Left renal cortex interstitium (tissue), 4 donors: ENCODE measurements at places on chromosomes 1 and 21. TPM values are rescaled to one million over a fixed set of nuclear protein-coding genes. Genes with fewer than 3 reads are reported as not detected.

DNA sequence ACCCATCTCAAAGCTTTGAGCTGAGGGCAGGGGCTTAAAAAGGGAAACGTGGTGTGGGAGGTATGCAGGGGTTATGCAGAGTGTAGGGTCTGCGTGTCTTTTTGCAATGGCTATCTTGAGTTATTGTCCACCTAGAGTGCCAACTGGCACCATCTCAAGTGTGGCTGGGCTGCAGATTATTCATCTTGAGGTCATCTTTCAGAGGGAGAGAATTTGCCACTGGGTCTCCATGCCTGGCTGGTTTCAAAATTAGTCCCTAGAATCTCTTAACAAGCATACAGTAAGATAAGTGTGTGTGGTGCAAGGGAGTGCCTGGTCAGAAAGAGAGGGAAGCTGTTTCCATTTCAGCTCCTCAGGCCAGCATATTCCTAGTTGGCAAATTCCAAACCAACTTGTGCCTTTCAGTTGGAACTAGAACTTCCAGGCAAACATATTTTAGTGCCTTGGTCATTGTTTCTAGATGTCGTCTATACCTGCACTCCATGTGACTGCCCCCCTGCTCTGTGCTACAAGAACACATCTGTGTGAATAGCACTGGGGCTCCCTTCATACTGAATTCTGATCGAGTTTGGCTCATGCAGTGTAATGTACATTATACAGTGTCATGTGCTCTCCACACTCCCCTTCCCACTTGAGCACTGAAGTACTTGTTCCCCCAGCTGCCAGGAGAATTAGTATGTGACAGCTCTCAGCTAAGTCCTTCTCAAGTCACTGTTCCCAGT is 5.0 kb upstream of the OR2T8 start:
- DNase-seq = no peak

DNA sequence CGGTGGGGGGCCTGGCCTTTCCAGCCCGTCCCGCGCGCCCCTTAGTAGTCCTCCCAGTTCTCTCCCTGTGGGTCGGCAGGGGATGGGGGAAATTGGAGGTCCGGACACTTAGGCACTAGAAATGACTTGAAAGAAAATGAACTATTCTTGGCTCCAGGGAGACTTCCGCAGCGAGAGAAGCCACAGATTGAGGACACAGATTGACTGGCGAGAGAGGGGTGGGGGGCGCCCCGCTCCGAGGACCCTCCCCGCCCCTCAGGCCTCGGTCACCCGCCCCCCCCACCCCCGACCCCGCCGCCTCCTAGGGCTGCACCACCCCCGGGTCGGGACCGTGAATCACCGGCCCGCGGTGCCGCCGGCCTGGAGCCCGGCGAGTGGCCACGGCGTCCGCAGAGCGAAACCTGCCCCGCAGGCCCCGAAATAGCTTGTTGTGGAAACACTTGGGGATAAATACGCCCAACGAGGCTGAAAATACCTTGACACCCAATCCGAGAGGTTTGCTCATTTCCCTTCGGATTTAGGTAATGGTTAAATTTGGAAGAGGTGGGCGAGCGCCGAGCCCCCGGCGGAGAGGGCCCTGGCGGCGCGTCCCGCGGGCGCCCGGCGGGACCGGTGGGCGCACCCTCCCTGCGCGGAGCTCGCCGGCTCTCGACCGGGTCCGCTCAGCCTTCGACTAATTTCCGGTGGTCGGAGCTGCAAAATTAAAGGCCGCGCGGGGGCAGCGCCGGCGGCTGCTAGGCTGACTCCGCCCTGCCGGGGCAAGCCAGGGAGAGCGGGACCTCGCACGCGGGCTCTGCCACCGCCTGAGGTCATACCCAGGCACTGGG is at the start of gene GFI1:
Gene GFI1, minus strand, starts transcription at position 675 of the 827 bp plus-strand sequence. CDS start 3,438 bp downstream, outside the sequence.
- peak; percentile 25 for DNase-seq

PLA2G2D gene
- polyA plus RNA-seq = 0.06 TPM

DNA sequence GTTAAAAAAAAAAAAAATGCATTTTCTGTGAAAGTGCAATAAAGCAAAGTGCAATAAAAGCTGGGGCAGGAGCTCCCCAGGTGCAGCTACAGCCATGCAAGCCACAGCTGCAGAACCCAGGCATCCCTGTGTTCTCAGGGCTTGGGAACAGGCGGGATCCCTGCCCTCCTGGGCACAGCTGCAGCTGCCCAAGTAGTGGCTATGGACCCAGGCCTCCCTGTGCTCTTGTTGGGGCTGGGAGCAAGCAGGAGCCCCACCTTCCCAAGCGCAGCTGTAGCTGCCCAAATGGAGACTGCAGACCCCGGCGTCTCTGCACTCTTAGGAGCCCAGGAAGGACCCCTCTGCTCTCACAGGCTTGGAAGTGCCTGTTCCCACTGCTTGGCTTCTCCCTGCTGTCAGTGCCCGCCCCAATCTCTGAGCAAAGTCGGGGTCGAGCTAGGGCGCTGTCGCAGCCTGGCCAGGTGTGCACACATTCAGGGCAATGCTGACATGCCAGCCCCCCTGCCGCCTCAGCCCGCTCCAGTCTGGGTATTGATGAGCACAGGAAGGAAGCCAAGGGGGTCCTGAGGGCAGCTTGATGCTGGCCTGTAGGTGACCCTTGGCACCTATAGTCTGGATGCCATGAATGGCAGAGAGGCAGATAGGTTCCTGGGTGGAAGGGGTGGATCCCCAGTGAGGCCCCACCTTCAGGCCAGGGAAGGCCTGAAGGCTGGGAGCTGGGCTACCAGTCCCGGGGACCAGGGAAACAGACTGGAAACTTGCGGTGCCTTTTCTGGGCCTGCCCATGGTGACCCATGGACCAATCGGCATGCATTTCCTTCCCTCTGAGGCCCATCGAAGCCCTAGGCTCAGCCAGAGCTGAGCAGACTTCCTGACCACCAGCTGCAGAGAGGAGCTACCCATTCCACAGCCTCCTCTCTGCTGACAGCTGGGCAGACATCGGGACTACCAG is 58.6 kb downstream of the RRAGC start:
- DNase-seq = no peak

NMNAT1 gene
- 23.4 TPM for polyA plus RNA-seq

GRCh38 chr1:184326278-184326677 is 60.6 kb upstream of the C1orf21 start:
- no peak for DNase-seq

MANEAL gene
- 5.5 TPM for polyA plus RNA-seq

DNA sequence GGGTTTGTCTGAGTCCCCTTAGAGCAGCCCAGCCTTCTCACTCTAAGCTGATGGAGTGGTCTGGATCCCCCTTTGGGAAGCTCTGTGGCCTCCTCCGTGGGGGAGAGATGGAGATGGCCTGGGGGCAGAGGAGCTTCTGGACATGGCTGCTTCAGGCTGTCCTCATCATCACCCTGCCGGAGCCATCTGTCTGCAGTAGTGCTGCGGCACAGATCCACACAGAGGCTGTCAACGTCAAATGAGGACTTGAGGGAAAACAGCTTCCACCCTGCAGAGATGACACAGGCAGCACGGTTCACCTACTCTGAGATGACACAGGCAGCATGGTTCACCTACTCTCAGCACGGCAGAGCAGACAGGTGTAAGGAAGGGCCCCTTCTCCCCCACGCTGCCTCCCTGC is 134.3 kb downstream of the IGSF21 start:
- DNase-seq = no peak

DNA sequence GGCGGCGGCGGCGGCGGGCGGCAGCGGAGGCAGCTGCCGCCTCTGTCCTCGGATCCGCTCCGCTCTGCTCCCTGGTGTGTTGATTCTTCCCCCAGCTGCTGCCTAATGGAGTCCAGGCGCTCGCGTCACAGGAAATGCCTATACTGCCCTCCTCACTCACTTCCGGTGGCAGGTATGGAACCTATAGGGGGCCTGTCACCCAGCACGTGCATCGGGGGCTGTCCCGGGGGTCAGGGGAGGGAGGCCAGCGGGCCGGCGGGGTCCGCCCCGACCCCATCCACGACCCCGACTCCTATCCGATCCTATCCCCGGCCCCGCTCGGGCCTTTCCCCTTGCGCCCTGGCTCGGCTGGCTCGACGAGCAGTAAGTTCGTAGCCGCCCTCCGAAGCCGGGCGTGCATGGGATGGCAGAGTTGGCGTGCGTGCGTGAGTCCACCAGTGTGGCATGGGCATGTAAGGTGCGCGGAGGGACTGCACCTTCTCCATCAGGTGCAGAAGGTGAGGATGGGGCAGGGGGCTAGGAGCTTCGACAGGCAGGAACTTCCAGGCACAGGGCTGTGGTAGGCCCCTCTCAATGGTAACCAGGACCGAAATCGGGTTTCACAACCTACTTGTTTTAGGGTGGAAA is at the start of gene WDR26:
Gene WDR26, minus strand, starts transcription at position 107 of the 627 bp plus-strand sequence.
- no peak for DNase-seq

GRCh38 chr1:162011337-162012012 is 12.2 kb downstream of the OLFML2B start:
- DNase-seq = no peak

DNA sequence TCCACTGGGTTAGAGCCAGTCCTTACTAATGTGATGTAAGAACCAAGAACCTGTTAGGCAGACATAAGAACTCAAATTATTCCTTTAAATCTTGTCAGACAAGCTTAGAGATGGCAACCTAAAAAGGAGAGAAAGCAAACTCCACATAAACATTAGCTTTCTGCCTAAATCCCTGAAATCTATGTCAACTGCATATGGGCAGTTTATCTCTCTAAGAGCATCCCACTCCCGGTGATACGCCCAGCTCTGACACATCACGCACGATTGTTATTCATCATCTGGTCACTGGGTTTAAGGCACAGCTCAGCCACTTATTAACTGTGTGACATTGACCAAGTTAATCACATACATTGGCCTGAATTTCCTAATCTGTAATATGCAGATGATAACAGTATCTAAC is 323.7 kb downstream of the HHIPL2 start:
- DNase-seq = no peak

GRCh38 chr1:55378582-55378981 is 163.4 kb upstream of the USP24 start:
- no peak for DNase-seq

DNA sequence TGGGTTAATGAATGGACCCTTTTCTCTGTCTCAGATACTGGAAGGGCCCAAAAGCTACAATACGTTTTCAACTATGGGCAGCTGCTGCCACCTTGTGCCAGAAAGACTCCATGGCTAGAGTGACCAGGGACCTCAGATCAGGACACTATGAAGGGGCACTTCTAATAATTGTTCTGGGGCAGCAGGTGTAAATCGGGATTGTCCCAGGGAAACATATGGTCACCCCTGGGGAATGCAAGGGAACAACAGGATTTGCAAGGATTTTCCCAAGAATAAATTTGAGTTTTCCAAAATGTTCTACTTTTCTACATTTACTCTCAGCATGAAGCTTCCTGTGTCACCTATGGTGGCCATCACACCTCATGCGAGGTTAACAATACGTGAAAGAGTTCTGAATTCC is 12.0 kb upstream of the FCAMR start:
- peak; percentile 28 for DNase-seq

DIO1 gene
- 10.3 TPM for polyA plus RNA-seq

DNA sequence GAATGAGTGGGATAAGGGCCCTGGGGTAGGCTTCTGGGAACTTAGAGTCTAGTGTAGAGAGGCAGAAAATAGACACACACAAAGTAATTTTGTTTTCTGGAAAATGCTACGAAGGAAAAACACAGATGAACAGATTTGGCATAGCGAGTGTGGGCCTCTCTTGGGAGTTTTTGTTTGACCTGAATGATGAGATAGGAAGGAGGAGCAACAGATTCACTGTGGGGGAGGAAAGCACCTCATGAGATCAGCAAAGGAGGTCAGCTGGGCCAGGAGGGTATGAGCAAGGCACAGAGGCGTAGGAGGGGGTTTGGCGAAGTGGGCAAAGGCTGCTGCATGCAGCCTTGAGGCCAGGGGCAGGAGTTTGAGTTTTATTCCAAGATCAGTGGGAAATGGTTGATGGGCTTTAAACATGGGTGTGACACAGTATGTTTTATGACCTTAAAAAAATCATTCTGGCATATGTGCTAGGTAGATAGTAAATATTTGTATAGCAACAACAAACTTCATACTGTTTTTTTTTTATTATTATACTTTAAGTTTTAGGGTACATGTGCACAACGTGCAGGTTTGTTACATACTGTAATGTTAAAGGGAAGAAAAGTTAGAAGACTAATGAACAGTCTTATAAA is 57.9 kb downstream of the FGGY start:
- DNase-seq = no peak

S100A14 gene
- 19.2 TPM for polyA plus RNA-seq

DNA sequence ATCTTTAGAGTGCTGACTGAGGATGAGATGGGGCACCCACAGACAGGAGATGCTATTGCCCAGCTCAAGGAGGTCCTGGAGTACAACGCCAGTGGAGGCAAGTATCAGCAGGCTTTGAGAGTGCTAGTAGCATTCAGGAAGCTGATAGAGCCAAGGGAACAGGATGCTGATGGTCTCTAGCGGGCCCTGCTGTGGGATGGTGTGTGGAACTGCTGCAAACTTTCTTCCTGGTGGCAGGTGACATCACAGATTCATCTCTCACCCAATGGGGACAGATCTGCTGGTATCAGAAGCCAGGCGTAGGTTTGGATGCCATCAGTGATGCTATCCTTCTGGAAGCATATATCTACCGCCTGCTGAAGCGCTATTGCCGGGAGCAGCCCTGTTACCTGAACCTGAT is 609.8 kb upstream of the NCAM2 start:
- DNase-seq = no peak

DNA sequence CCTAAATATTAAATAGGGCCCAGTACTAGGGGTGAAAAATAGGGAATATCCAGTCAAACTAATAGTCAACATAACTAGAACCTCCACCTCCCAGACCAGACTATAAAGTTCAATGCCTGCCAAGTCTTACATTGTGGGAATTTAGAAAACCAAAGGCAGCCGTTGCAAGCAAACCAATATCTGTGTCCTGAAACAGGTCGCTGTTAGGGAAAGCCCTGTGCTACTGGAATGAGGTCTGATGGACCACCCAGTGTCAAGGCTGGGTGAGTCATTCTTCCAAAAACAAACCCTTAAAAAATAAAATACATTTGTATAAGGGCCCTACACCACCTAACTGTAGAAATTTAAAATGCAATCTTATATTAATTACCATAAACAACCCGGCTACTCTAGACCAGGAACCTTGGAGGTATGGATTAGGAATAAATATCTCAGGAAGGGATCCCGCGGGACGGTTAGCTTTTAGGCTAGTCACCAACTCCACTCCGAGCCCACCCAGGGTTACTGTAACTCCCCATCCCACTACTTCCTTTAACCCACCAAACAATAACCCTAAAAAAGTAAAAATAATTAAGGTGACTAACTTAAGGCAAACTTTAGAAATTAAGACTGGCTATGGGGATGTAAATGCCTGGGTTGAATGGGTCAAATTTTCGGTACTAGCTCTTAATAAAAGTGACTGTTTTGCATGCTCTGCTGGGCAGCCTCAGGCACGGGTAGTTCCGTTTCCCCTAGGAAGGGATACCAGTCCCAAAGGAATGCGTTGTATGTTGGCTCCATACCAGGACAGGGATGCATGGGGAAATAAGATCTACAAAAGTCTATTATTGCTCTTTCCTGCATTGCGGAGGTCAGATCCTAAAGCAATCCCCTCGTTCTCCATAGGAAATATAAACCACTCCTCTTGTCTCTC is 65.4 kb upstream of the TLR5 start:
- no peak for DNase-seq

SLC45A3 gene
- polyA plus RNA-seq = 8.6 TPM

MCL1 gene
- 162 TPM for polyA plus RNA-seq

DNA sequence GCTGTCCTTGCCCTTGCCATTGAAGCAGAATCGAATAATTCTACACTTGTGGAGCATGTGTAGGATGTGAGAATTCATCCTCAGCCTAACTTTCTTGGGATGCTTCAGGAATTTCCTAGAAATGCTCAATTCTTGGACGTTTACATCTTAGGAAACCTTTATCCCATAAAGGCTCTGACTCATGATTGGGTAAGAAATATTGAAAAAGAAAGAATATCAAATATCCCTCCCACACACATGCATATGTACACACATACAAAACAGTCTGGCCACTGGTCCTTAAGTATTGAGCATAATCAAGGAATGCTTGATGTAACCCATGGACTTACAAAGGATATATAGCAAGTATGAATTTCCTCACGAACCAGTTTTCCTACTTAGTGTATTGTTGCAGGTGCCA is 83.9 kb upstream of the IPO9 start:
- DNase-seq = no peak
